ENCODE measurements at places on chromosomes 3 and 15. TPM values are rescaled to one million over a fixed set of nuclear protein-coding genes. Genes with fewer than 3 reads are reported as not detected.

Gene PSTPIP1
- total RNA-seq: 1.1 TPM

Gene VIPR1
- 1.4 TPM for total RNA-seq

Gene FOXL2
- total RNA-seq: not detected

Gene GCNT3
- not detected for total RNA-seq

Gene SCN11A
- total RNA-seq: 0.13 TPM

Gene TRH
- not detected for total RNA-seq
